Ascending aorta (tissue), 2 donors: ENCODE measurements at places on chromosomes 3 and 15. TPM values are rescaled to one million over a fixed set of nuclear protein-coding genes. Genes with fewer than 3 reads are reported as not detected.

DNA sequence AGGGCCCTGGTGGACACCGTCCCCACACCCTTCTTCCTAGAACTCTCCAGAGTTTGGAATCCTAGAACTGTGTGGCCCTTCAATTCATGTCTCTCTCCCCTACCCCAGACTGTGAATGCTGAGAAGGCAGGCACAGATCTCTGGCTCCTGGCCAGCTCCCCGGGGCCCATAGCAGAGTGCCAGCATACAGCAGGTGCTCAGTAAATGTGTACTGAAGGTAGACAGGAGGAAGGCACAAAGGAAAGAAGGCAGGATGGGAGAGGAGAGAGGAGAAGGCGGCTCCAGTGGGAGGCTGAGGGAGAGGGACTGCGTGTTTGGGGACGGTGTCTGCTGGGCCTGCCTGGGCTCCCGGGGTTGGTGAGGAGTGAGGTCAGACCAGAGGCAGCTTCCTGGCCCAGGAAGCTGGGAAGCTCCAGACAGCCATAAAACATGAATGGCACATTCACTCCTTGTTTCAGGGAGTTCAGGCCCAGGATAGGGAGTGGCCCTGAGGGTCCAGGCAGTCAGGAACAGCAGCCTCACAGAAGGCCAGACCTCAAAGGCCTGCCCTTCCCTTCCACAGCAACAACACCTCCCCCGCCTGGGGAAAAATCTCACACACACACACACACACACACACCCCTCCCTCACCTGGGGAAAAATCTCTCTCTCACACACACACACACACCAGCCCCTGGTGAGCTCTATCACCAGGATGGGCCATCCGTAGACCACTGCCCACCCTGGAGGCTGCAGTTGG lies 137.1 kb upstream of the PRR20G start:
- H3K27ac ChIP-seq: no peak overlapping the region
- H3K27me3 ChIP-seq: peaks cover 4% of the 10 kb centered on the region
- no peaks in the 10 kb centered on the region for H3K4me1 ChIP-seq
- no peak overlapping the region for H3K4me3 ChIP-seq

- no peak for DNase-seq
- no peaks in the 10 kb centered on the region for H3K36me3 ChIP-seq
- H3K27me3 ChIP-seq: no peaks in the 10 kb centered on the region
- no peak overlapping the region for H3K27ac ChIP-seq
- no peaks in the 10 kb centered on the region for H3K4me1 ChIP-seq
Observed at GRCh38 chr3:187935623-187936156, 190.4 kb upstream of the BCL6 start.

- no peaks in the 10 kb centered on the region for H3K27me3 ChIP-seq
- no peak overlapping the region for H3K4me3 ChIP-seq
- DNase-seq: peak; percentile 87
- no peaks in the 10 kb centered on the region for H3K4me1 ChIP-seq
- H3K27ac ChIP-seq: peak overlapping the region; percentile 64
- H3K36me3 ChIP-seq: no peaks in the 10 kb centered on the region
Observed at GRCh38 chr15:80931721-80932512, 57.7 kb downstream of the MESD start.

- DNase-seq: no peak
- H3K4me3 ChIP-seq: no peak overlapping the region
- H3K36me3 ChIP-seq: no peaks in the 10 kb centered on the region
- H3K4me1 ChIP-seq: no peaks in the 10 kb centered on the region
Observed at GRCh38 chr15:48680841-48681240, 35.3 kb upstream of the FBN1 start.

GRCh38 chr3:57596495-57597126 lies 533 bp downstream of the ARF4 start:
- DNase-seq: peak; percentile 93
- H3K27ac ChIP-seq: peak overlapping the region; percentile 96
- no peaks in the 10 kb centered on the region for H3K27me3 ChIP-seq
- H3K4me3 ChIP-seq: peak overlapping the region; percentile 80

- no peaks in the 10 kb centered on the region for H3K36me3 ChIP-seq
- no peaks in the 10 kb centered on the region for H3K27me3 ChIP-seq
- no peak overlapping the region for H3K27ac ChIP-seq
- no peaks in the 10 kb centered on the region for H3K4me1 ChIP-seq
Observed at GRCh38 chr3:40985195-40985594, 214.1 kb upstream of the CTNNB1 start.

DNA sequence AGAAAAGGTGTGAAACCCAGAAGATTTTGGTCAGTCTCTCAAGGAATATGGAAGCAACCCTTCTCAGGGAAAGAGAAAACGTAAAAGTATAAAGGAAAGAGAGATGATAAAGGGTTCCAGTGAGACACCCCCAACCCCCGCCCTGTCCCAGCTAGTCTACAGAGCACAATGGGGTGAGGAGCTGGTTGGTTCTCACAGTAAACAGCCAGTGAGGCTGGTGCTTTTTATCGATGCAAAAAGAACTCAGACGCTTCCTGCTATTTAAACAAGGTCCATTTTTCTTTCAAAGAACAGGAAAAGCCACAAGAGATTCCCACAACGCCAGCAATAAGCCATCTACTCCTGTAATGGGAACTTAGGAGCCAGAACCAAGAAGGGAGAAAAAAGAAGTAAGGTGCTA lies 65.9 kb downstream of the CHAC1 start:
- H3K27me3 ChIP-seq: no peaks in the 10 kb centered on the region
- no peaks in the 10 kb centered on the region for H3K4me1 ChIP-seq
- DNase-seq: no peak
- no peak overlapping the region for H3K4me3 ChIP-seq

DNA sequence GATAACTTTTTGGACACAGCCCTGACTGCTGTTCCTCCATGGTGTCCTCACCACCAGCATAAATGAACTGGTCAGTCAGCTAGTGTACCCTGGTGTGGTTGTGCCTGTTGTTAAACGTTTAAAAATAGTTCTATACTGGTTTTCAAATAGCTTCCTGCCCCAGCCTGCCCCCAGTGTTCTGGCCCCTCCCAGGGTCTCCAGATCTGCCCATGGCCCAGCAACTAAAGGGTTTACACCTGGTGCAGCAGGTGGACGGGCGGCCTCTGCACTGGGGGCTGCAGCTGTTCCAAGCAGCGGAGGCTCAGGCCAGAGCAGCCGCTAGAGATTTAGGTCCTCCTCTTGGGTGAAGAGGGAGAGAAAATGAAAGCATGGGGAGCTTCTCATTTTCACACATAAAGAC lies 6.1 kb upstream of the NR2E3 start:
- H3K4me3 ChIP-seq: no peak overlapping the region
- no peaks in the 10 kb centered on the region for H3K36me3 ChIP-seq
- no peak overlapping the region for H3K27ac ChIP-seq
- no peak for DNase-seq
- H3K27me3 ChIP-seq: no peaks in the 10 kb centered on the region

GRCh38 chr3:58946875-58947274 lies 103.0 kb downstream of the CFAP20DC start:
- no peaks in the 10 kb centered on the region for H3K4me1 ChIP-seq
- H3K27ac ChIP-seq: no peak overlapping the region
- DNase-seq: no peak
- H3K4me3 ChIP-seq: no peak overlapping the region
- no peaks in the 10 kb centered on the region for H3K27me3 ChIP-seq

DNA sequence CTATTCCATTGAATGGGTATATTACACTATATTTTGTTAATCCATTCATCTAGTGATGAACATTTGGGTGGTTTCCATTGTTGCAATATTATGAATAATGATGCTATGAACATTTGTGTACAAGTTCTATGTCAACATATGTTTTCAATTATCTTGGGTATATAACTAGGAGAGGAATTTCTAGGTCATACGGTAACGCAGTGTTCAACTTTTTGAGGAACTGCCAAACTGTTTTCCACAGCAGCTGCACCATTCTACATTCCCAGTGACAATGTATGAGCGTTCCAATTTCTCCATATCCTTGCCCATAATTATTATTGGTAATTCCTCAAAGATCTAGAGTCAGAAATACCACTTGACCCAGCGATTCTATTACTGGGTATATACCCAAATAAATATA lies 24.1 kb upstream of the RORA start:
- no peaks in the 10 kb centered on the region for H3K27me3 ChIP-seq
- no peak overlapping the region for H3K4me3 ChIP-seq
- H3K36me3 ChIP-seq: no peaks in the 10 kb centered on the region
- no peaks in the 10 kb centered on the region for H3K4me1 ChIP-seq

SPATA12 gene
- total RNA-seq: not detected

CCDC80 gene
- total RNA-seq: 160 TPM

MEIS2 gene
- total RNA-seq: 11.5 TPM

ZPLD1 gene
- total RNA-seq: not detected

LRRIQ4 gene
- not detected for total RNA-seq

NOX5 gene
- total RNA-seq: 0.53 TPM

HTR3C gene
- total RNA-seq: not detected

SNX22 gene
- total RNA-seq: 0.53 TPM

TGM5 gene
- total RNA-seq: not detected
